ENCODE measurements at places on chromosomes 5 and 9. TPM values are rescaled to one million over a fixed set of nuclear protein-coding genes. Genes with fewer than 3 reads are reported as not detected.

Gene LCP2
- not detected for total RNA-seq

Gene C6
- not detected for total RNA-seq

Gene CANX
- total RNA-seq: 390 TPM

Gene PPP1R26
- 26.3 TPM for total RNA-seq

Gene SLC6A18
- not detected for total RNA-seq

Gene TMEFF1
- total RNA-seq: 3.5 TPM

Gene OR1J2
- not detected for total RNA-seq

Gene POU5F2
- 0.07 TPM for total RNA-seq

Gene CCDC180
- 0.29 TPM for total RNA-seq

Gene IFNE
- not detected for total RNA-seq

Gene DCTN3
- total RNA-seq: 150 TPM

Gene PKD2L2
- total RNA-seq: not detected

Gene CTSL
- 80.9 TPM for total RNA-seq

Gene SPINK6
- not detected for total RNA-seq

Gene PCDH1
- 17.4 TPM for total RNA-seq

Gene F2RL1
- total RNA-seq: 91.6 TPM

Gene RASEF
- 11.6 TPM for total RNA-seq

Gene OR1L8
- total RNA-seq: not detected

Gene IL9
- not detected for total RNA-seq

Gene TRIM36
- 4.8 TPM for total RNA-seq

Gene TLX3
- total RNA-seq: 0.87 TPM

Gene CAVIN4
- total RNA-seq: 0.36 TPM

Gene C9orf153
- total RNA-seq: not detected

Gene ZNF367
- total RNA-seq: 10.8 TPM

Gene ARSI
- 5.7 TPM for total RNA-seq

Gene LEAP2
- 0.35 TPM for total RNA-seq

Gene SVEP1
- total RNA-seq: 0.29 TPM

Gene C9
- not detected for total RNA-seq

Gene KCNIP1
- 2.0 TPM for total RNA-seq

Gene ACER2
- total RNA-seq: 4.1 TPM

Gene NCS1
- 77.7 TPM for total RNA-seq

Gene CD72
- total RNA-seq: 0.51 TPM

Gene CTXN3
- total RNA-seq: not detected

Gene KCNT1
- not detected for total RNA-seq

Gene KIF12
- total RNA-seq: 13.5 TPM

Gene SLC24A2
- not detected for total RNA-seq

Gene ZCCHC9
- total RNA-seq: 20.0 TPM

Gene TAF11L2
- not detected for total RNA-seq

Gene DDX4
- total RNA-seq: not detected

Gene ACTBL2
- total RNA-seq: 2.2 TPM

Gene RAB24
- 22.4 TPM for total RNA-seq

Gene SLC34A3
- total RNA-seq: 0.07 TPM

Gene RNF145
- 71.4 TPM for total RNA-seq

Gene PCDHA1
- not detected for total RNA-seq

Gene LCN15
- not detected for total RNA-seq

Gene PCDHA12
- total RNA-seq: not detected

Measured in epithelial cell of proximal tubule (primary cell).